ENCODE measurements at places on chromosomes 13 and 19. TPM values are rescaled to one million over a fixed set of nuclear protein-coding genes. Genes with fewer than 3 reads are reported as not detected.

PSG7 gene
- not detected for total RNA-seq

RYR1 gene
- total RNA-seq, result 1.3 TPM

DNA sequence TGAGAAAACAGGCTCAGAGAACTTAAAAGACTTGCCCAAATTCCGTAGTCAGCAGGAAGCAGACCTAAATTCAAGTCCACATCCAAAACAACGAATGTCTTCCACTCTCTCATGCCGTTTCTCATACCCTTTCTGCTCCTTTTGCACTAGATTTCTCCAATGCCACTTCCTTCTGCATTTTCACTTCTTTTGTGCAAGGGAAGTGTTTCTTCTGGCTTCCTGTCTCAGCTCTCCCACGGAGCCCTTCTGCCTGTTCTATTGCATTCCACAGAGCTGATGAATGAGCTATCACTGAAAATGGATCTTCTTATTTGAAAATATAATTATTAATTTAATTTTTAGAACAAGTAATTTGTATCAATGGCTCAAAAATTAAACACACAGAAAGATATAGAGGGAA is 56.1 kb upstream of the STK24 start:
- DNase-seq, result no peak
- peaks cover 4% of the 10 kb centered on the region for H3K36me3 ChIP-seq
- H3K4me1 ChIP-seq, result peaks cover 6% of the 10 kb centered on the region
- no peak overlapping the region for H3K27ac ChIP-seq
- H3K27me3 ChIP-seq, result peaks cover 4% of the 10 kb centered on the region

SGCG gene
- not detected for total RNA-seq
